Activated CD4-positive, alpha-beta T cell treated with anti-CD3 and anti-CD28 coated beads, Interleukin-2, amount 50 U/mL, for 4 hours (primary cell): ENCODE measurements at places on chromosomes 6 and 20.

- DNase-seq, result no peak
These were observed 312.1 kb downstream of the HTR1B start for GRCh38 chr6:77151241-77151640.

DNA sequence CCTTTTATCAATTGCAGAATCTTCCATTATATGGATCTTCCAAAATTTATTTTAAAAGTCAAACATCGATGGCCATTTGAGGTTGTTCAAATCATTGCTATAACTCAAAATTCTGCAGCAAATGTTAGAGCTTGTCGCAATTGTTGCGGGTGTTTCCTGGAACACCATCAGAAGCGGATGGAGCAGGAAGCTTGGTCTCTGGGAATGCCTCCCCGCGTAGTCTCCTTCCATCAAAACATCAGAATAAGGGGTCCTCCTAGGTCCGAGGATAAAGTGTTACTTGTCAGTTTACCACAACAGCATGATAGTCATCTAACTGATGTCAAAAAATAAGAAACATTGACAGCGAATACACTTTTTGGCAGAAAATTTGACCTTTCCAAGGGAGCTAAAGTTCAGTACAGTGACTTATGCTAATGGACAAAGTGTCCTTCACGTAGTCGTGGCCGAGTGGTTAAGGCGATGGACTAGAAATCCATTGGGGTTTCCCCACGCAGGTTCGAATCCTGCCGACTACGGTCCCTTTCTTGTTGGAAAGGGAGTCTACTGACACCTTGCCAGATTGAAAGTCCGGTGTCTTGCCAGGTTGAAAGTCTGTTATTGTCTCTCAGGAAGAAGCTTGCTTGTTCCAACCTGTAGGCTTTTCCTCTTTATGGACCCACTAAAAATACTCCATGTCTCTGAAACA is 59.0 kb upstream of the ZNF184 start:
- no peak for DNase-seq

- no peak for DNase-seq
These were observed 20.4 kb upstream of the MEP1A start for GRCh38 chr6:46772762-46773161.

GRCh38 chr6:144477396-144477795 is 192.3 kb downstream of the UTRN start:
- DNase-seq, result no peak

DNA sequence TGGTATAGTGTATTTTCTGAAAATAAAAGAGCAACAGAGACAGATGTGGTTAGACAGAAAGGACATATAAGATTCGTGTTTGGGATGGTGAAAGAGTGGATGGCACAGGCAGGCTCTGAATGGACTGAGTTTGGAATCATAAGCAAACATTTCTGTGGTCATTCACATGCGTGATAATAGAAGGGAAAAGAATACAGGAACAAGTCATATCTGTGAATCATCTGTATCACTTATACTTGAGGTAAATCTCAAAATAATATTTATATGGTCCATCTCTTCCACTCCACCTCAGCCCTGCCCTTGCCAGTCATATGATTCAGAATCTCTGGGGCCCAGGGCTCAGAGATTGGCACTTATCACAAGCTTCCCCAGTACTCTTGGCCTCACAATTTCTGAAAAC is 535.1 kb downstream of the BCKDHB start:
- DNase-seq, result no peak

DNA sequence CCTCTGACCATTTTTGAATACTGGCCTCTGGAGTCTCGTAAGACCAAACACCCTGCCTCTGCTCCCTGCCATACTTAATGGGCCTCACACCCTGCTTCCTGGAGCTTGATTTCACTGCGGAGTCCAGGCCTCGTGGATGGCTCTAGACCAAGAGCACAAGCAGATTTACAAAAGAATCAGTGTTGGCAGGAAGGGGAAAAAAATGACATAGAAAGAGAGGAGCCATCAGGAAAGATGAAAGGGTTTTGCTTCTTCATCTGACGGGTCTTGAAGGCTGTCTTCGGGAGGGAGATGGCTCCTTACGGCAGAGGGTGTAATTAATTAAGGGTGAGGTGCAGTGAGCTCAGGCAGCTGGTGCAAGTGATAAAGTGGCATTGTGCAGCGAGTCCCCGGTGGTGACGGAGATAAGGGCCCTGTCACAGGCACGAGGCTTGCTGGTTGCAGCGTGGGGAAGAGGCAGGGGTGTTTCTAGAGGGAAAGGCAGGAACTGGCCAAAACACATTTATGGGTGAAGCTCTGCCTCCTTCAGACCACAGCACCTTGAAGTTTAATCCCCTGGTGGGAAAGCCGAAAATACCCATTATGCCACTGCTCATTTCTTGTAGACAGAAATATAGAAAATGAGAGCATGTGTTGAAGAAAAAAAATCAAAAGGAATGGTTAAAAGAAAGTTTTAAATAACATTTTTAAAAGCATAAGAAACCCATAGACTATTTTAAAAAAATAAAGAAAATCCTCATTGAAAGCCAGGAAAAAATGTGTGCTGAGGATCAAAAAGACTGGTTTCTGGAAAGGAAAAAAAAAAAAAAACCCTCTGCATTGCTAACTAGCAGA is 128.6 kb upstream of the LRFN2 start:
- DNase-seq, result no peak

GRCh38 chr20:362271-363254 is 15.7 kb downstream of the NRSN2 start:
- no peak for DNase-seq

GRCh38 chr6:3996349-3996748 is 82.6 kb downstream of the FAM217A start:
- no peak for DNase-seq

GRCh38 chr6:113077794-113078193 is 730.7 kb downstream of the RFPL4B start:
- DNase-seq, result no peak

DNA sequence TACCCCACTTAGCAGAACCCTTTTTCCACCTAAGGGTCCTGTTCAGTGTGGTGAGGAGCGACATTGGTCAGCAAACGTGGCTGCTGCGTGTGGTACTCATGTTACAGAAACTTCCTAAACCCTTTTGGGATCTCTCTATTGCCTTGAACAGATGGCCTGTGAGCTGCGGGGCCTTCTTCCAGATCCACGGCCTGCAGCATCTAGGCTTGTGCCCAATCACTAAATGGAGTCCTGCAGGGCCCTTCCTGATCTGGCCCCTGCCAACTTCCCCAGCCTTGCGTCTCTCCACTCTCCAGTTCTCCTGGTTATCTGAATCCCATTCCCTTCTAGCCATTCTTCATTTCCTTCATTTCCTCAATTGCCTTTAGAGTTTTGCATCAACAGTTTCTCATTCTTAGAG is 85.6 kb downstream of the PDE7B start:
- DNase-seq, result no peak

- DNase-seq, result no peak
These were observed 41.1 kb upstream of the SPACA1 start for GRCh38 chr6:88006557-88006956.

GRCh38 chr20:14955399-14955798 is 618.0 kb upstream of the FLRT3 start:
- no peak for DNase-seq

DNA sequence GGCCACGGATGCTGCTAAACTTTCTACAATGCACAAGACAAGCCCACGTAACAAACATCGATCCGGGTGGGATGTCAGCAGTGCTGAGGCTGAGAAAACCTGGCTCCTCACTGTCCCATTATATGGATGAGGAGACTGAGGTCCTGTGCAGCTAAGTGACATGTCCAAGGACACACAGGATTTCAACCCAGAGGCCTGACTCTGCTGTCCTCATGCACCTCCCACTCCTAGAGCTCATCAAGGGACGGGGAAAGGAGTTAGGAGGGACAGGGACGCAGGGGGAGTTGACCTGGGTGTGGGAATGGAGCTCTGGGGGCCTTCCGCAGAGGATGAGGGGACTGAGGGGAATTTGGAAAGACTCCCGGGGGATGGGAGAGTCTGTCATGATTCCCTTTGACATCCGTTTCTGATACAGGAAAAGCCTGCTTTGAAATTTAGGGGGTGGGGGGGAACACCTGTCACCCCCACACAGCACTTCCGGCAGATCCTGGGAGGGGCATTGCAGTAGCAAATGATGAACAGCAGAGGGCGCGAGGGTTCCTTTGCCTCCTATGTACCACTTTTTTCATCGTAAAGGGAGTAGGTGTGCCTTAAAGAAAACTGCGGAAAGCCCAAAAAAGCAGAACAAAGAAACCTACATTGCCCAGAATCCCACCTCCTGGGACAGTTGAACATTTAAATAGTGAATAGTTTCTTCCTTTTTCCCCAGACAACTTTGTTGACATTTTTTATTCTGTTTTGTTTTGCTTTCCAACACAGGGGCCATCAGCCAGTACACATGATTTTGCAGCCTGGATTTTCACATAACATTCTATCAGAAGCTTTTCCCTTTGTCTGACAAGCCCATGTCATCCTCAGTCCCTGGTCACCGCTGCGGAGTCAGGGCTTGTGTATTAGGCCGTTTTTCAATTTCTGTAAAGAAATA is 48.6 kb downstream of the SLC2A10 start:
- DNase-seq, result peak; percentile 28

- no peak for DNase-seq
These were observed 3.4 kb upstream of the GZF1 start for GRCh38 chr20:23358563-23358906.

GRCh38 chr6:2448826-2449571 is 203.6 kb upstream of the GMDS start:
- no peak for DNase-seq

GRCh38 chr6:55963301-55963700 is 87.9 kb upstream of the BMP5 start:
- no peak for DNase-seq

- DNase-seq, result no peak
These were observed 19.3 kb downstream of the CST7 start for GRCh38 chr20:24968278-24968800.

- DNase-seq, result no peak
These were observed 248.2 kb downstream of the DLL1 start for GRCh38 chr6:170042596-170043118.

- DNase-seq, result peak; percentile 40
These were observed 985 bp downstream of the ZBP1 start for GRCh38 chr20:57619051-57619831.

DNA sequence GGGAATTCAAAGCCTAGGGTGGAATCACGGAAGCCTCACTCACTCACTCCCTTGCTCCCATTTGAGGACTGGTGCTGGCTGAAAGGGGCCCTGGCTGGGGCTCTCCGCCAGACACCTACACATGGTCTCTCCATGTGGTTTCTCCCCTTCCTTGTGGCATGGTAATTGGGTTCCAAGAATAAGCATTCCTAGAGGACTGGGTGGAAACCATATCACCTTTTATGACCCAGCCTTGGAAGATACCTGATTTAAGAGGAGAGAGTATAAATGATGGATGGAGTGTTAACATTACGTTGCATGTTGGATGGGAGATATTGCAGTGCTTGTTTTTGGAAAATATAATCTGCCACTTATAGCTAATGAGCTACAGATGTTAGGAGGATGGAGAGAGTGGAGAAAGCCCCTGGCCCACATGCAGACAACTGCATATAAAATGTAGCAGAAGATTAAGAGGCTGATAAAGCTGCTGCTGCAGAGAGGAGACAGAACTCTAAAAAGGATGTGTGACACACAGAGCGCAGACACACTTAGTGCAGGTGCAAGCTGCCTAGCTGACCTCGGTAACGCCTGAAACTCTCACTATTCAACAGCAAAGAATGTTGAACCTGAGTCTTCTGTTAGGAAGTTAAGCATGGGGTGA is 23.3 kb upstream of the CDKN1A start:
- DNase-seq, result no peak

GRCh38 chr20:32663335-32664011 is 10.3 kb downstream of the C20orf203 start:
- no peak for DNase-seq

- DNase-seq, result no peak
These were observed 253.0 kb upstream of the SOX4 start for GRCh38 chr6:21340573-21340972.

- peak; percentile 24 for DNase-seq
These were observed at the start of gene NFATC2 for GRCh38 chr20:51542571-51543421. TSS of gene NFATC2 (minus strand) at chr20:51542719. CDS start at chr20:51542499, 220 bp downstream.

- no peak for DNase-seq
These were observed 9.9 kb downstream of the BCL2L1 start for GRCh38 chr20:31712564-31713311.

GRCh38 chr6:108559097-108559883 is 1.4 kb upstream of the FOXO3 start:
- peak; percentile 87 for DNase-seq

GRCh38 chr6:33280539-33280938 is 3.6 kb downstream of the B3GALT4 start:
- DNase-seq, result no peak

- DNase-seq, result peak; percentile 41
These were observed 75.9 kb upstream of the MYL9 start for GRCh38 chr20:36465109-36466080.

DNA sequence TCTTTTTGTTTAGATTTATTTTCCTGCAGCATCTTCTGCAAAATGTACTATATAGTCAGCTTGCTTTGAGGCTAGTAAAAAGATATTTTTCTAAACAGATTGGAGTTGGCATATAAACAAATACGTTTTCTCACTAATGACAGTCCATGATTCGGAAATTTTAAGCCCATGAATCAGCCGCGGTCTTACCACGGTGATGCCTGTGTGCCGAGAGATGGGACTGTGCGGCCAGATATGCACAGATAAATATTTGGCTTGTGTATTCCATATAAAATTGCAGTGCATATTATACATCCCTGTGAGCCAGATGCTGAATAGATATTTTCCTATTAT is 3.2 kb downstream of the FOXC1 start:
- DNase-seq, result no peak

DNA sequence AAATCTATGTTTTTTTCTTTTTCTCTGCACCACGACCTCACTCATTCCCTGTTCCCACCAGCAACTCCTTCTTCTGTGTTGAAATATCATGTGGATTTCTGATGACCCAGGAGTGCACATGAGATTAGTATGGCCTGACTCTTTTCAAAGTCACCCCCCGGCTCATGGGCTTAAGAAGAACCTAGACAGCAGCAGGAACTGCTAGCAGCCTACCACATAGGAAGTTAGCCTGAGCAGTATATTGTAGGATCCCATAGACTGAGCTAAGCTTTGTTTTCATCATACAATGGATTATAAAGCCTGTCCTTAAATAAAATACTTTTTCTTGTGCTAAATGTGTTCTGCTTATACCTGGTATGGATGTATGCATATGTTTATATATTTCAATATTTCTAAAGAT is 6.7 kb downstream of the KLHL32 start:
- DNase-seq, result no peak

- no peak for DNase-seq
These were observed 85.9 kb downstream of the SMLR1 start for GRCh38 chr6:130913120-130913519.

DNA sequence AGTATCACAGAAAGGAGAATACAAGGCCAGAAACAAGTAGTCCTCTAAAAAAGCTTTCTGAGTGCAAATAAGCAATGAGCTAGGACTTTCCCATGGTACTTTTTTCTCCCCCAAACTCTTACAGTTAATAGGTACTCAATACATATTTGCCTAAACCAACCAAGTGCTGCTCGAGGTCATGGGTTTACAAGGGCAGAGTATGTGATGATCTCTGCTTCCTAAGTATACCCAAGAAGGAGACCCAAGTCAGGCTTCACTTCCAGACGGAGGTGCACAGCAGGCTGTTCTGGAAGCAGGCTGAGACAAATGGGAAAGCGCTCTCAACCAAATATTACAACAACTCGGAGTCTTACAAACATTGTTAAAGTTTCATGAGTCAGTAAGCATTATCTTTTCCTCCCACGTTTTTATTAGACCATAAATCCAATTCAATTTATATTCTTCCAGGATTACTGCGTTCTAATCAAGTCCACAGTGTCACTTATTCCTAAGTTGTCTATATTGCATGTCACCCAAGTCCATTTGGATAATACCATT is 8.1 kb downstream of the FYN start:
- DNase-seq, result no peak
